ENCODE measurements at places on chromosomes 3 and 15.

- DNase-seq, result no peak
Observed at GRCh38 chr15:75350601-75351361, 3.9 kb downstream of the NEIL1 start.

- DNase-seq, result no peak
Observed at GRCh38 chr15:49898097-49898496, 220.9 kb downstream of the ATP8B4 start.

GRCh38 chr3:151198849-151199248, 4.2 kb downstream of the GPR171 start:
- DNase-seq, result no peak

DNA sequence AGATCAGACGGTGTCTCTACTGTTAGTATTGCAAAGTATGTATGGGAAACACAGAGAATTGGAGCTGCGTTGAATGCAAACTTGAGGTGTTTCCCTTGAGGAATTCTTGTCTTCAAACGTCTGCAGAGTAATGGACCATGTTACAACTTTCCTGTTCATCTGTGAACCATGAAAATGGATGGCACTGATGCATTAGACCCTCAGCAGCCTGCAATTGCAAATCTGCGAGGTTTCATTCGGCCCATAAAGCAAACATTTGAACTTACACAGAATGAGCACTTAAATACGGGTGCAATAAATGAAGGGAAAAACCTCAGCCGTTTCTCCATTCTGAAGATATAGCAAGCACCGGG, 49.7 kb downstream of the LRRN1 start:
- DNase-seq, result no peak

DNA sequence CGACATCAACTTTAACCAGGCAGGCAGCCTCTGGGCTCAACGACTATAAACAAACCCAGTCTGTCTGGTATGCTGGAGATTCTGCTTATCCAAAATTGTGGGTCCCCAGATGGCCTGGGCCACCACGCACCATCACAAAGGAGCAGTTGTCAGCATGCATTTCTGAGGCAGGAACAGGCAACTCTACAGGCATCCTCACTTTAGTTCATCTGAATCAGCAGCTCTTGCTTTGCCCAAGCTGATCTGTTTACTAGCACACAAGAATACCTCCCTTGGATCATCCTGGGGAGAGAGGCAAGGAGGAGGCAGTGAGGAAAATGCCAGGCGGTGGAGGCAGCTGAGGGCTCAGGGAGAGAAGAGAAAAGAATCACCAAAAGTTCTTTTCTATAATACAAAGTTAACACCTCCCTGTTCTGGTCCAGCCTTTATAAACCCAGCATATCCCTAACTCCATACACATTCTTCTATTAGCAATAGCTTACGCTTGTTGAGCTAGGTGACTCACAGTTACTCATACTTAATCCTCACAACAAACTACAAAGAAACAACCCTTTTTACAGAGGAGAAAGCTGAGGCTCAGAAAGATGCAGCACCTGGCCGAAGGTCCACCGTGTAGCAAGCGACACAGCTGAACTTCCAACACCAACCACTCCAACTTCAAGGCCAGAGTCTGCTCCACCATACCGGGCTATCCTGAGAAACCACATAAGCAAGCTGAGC, 33.6 kb downstream of the ZDHHC3 start:
- no peak for DNase-seq

- no peak for DNase-seq
Observed at GRCh38 chr3:192313605-192314004, 413.7 kb downstream of the FGF12 start.

- no peak for DNase-seq
Observed at GRCh38 chr3:194939949-194940770, 254.5 kb downstream of the FAM43A start.

DNA sequence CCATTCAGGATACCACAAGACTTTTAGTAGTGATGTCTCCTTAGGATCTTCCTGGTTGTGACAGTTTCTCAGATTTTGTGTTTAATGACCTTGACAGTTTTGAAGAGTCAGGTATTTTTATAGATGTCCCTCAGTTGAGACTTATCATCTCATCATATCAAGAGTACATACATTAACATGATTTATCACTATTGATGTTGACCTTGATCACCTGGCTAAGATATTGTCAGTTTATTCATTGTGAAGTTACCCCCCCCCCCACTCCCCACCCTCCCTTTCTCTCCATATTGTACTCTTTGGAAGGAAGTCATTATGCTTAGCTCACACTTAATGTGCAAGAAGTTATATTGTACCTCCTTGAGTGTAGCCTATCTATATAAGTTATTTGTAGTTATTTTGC, 42.9 kb downstream of the MGA start:
- no peak for DNase-seq

- no peak for DNase-seq
Observed at GRCh38 chr3:82259994-82260393, 498.5 kb upstream of the GBE1 start.

DNA sequence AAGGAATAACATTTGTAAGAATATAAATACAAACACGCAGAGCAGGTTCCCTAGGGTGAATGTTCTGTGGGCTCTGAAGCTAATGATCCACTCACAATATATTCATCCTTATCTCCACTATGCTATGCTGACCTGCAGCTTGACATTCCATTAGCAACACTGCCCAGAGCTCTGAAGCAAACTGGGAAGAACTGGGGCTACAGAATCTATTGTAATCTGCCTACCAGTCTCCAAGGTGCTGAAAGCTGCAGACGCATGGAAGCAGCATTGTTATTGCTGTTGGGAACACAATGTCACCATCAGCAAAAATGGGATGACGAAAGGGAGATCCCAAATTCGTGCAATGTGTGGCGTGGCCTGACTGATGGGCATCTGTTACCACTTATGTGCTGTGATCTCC, 316.7 kb upstream of the RORA start:
- no peak for DNase-seq

DNA sequence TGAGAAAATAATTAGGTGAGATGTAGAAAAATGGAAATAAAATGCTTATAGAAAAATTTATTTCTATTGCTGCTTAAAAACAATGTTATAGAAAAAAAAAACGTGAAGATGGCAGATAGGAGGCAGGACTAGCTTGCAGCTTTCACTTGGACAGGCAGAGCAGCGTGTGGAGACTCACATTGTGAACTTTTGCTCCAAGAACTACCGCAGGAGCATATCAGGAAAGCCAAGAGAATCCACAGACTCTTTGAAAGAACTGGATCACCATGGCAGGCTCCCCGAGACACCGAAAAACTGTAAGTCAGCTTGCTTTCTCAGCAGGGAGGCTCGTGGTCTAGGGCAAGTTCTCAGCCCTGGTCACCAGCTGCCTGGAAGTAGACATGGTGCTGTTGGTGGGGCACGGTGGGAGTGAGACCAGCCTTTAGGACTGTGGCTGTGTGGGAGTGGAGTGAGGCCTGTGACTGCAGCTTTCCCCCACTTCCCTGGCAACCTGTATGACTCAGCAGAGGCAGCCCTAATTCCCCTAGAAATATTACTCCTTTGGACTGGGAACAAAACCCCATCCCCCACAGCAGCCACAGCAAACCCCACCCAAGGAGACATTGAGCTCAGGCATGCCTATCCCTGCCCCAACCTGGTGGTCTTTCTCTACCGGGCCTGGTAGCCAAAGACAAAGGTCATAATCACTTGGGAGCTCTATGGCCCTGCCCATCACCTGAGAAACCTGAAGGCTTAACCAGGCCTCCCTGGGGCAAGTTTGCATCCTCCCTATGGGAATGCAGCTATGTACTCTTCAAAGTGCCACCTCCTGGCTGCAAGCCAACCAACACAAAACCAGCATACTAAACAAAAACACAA, 22.8 kb downstream of the STRIT1 start:
- DNase-seq, result no peak

- no peak for DNase-seq
Observed at GRCh38 chr15:92924216-92924615, 24.1 kb downstream of the CHD2 start.

- DNase-seq, result no peak
Observed at GRCh38 chr3:45227946-45228345, 1.9 kb upstream of the TMEM158 start.

DNA sequence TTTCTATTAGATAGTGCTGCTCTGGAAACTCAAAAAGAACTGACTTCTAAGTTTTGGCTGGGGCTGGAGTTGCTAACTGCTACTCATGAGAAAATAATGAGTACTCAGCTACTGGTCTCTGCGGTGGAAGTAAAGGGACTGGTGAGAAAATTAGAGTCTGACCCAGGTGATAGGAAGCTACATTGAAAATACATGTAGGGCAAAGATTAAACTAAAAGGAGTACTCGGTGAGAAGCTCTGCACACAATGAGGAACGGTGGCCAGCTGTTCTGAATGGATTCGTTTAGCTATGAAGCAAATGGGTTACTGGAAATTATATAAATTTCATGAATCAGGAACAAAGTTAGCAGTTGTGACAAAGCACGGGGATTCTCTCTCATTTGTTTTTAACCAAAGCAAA, 512.9 kb upstream of the SGO1 start:
- no peak for DNase-seq

DNA sequence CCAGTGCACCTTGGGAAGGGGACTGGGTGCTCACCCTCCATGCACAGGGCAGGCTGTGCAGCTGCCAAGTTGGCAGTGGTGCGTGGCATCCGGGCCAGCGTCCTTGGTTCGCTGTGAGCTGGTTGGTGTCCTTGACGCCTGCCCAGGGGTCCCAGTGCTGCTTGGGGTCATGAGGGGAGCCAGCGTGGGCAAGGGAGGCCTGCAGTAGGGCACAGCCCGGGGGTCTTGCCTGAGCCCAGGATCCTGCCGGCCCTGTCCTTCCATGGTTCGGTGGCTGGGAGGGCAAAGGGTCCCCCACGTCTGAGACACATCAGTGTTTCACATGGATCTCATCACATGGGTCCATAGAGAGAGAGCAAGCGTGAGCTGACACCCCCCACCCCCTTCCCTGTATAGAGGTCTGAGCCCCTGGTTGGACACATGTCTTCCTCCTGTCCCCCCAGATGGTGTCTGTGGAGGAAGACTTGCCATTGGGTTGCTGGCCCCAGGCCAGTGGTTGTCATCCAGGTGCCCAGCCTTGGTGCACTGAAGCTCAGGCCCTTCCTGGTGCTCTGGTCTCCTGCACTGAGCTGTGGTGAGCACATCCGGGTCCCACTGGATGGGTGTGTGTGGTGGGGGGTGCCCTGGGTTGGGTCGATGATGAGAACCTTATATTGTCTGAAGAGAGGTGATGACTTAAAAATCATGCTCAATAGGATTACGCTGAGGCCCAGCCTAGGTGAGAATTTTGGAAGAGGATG, 232.3 kb downstream of the SNRPN start:
- no peak for DNase-seq

- no peak for DNase-seq
Observed at GRCh38 chr3:114649331-114649730, 355.5 kb downstream of the TIGIT start.

- no peak for DNase-seq
Observed at GRCh38 chr3:124780356-124780755, 50.1 kb downstream of the UMPS start.

- no peak for DNase-seq
Observed at GRCh38 chr3:193761969-193762368, 169.0 kb downstream of the OPA1 start.

DNA sequence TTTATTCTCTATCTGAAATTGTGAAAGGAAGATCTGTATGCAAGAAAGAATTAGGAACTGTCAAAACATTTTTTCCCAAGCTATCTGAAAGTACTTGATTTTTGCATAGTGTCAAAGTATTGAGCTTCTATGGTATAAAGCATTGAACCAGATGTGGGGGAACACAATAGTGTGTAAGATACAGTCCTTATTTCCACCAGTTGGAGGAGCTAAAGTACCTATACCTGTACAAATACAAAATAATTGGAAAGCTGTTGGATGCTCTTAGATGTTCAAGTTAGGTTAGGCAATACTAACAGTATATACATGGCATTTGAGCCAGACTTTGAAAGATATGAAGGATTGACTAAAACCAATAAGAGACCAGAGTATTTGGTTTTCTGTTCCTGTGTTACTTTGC, 148.4 kb downstream of the B3GALNT1 start:
- DNase-seq, result no peak

DNA sequence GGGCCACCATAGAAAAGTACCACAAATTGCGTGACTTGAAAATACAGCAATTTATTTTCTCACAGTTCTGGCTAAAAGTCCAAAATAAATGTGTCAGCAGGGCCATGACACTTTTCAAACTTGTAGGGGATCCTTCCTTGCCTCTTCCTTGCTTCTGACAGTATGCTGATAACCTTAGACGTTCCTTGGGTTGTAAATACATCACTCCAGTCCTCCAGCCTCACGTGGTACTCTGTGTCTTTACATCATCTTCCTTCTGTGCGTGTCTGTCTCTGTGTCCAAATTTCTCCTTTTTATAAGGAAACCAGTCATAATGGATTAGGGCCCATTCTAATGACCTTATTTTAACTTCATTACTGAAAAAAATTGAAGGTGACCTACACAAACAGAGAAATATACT, 7.4 kb downstream of the RNF168 start:
- DNase-seq, result no peak

DNA sequence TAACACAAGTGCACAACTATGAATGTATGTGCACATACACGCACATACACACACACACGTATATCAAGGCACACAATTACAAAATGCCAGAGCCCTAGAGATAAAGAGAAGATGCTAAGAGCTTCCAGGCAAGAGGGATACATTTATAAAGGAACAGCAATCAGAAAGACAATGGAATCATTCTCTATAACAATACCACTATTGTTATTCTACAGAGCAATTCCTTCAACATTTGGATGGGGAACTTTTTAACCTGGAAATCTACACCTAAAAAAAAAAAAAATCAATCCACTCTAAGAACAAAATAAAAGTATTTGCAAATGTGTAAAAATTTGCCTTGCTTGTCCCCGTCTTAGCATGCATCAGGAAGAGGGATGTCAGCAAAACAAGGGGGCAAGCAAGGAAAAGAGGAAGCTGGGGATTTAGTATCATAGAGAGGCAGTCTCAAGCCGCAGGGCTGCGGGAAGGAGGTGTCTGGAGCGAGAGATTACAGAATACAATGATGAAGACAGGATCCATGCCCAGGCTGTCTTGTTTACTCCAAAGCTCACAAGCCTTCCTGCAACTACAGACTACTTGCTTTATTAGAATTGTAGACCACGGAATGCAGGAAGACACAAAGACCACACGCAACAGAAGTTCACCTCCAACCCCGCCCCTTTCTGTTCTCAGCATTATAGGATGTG, 220.2 kb downstream of the NTRK3 start:
- no peak for DNase-seq

DNA sequence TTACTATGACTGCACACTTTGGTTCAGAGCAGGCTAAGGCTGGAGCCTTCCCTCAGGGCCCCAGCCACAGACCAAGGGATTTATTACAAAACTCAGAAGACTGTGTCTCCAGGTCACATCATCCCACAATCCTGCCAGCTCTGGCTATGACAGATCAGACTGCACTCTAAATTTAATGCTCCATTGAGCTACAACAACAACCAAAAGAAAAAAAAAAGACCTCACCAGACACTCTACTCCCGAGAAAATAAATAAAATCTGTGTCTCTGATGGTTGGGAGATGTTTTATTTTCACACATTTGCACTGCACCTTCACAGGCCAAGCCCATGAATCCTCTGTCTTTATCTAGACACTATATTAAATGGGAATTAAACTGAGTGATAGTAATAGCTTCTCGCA, 50.8 kb upstream of the CTNNB1 start:
- DNase-seq, result no peak

GRCh38 chr3:185365291-185366073, 2.5 kb downstream of the MAP3K13 start:
- DNase-seq, result no peak
